CD8-positive, alpha-beta memory T cell (primary cell): ENCODE measurements at places on chromosomes 4 and X. TPM values are rescaled to one million over a fixed set of nuclear protein-coding genes. Genes with fewer than 3 reads are reported as not detected.

The KCND1 gene
- polyA plus RNA-seq: 0.06 TPM

DNA sequence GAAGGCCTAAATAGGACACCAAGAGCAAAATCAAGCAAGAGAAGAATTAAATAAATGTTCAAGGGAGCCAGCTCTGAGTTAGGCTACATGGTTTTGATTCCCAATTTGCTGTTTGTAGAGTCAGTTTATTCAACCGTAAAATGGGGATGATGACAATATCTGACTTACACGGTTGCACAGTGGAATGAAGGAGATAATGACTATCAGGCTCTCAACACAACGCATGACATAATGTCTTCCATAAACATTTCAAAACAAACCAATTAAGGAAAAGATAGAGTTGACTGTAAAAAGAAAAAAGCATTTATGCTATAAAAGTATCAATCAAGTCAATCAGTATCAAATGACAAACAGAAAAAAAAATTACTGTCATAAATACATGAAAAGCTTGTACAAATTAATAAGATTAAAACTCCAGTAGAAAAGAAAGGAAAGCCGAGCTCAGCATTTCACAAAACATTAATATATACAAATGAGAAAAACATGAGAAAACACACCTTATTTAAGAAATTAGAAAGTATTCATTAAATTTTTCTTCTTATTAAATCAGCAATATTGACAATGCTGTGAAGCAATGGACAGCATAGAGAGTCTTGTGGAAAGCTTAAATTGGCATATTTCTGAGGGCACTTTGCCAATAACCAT is 179.0 kb downstream of the SCFD2 start:
- H3K36me3 ChIP-seq: no peaks in the 10 kb centered on the region
- H3K27ac ChIP-seq: no peak overlapping the region
- DNase-seq: no peak
- no peak overlapping the region for H3K4me3 ChIP-seq

- no peak overlapping the region for H3K4me3 ChIP-seq
- H3K36me3 ChIP-seq: no peaks in the 10 kb centered on the region
- H3K4me1 ChIP-seq: peaks cover 36% of the 10 kb centered on the region
These were observed 17.5 kb downstream of the SH3BP2 start for GRCh38 chr4:2810388-2810787.

DNA sequence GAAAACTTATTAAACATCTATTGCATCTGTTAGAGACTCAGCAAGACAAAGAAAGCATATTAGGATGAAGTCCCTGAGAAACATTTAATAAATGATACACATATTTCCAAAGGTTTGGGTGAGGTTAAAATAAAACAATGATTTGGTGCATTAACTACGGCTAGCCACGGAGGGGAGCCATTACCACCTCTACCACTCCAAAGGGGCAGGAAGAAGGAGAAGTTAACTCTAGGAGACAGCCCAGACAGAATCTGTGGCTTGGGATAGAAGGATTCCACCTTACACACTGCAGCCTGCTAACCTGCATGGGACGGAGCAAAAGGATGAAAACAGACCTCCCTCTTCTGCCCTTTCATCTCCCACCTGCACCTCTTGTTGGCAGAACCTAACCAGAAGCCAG is 189.1 kb upstream of the C1QTNF7 start:
- no peak overlapping the region for H3K4me3 ChIP-seq
- H3K4me1 ChIP-seq: peaks cover 7% of the 10 kb centered on the region
- H3K27me3 ChIP-seq: no peaks in the 10 kb centered on the region
- no peak for DNase-seq

DNA sequence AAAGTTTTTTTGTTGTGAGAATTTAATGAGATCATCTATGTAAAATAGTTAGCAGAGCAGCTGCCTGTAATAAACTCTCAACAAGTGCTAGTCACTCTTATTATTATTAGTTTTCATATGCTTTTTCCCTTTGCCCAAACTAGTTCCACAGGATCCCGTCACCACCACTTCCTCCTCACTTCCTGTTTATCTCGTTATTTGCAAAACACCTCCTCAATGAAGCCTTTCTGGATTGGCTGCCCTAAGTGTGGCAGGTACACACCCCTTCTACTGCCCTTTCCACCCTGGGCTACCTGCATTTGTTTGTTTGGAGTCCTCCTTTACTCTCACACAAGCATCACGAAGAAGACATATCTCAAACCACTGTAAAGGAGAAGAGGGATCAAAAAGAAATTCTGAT is 54.4 kb upstream of the KLF3 start:
- H3K27me3 ChIP-seq: no peaks in the 10 kb centered on the region
- H3K27ac ChIP-seq: no peak overlapping the region
- H3K4me1 ChIP-seq: peaks cover 19% of the 10 kb centered on the region

The TEX13C gene
- polyA plus RNA-seq: not detected

DNA sequence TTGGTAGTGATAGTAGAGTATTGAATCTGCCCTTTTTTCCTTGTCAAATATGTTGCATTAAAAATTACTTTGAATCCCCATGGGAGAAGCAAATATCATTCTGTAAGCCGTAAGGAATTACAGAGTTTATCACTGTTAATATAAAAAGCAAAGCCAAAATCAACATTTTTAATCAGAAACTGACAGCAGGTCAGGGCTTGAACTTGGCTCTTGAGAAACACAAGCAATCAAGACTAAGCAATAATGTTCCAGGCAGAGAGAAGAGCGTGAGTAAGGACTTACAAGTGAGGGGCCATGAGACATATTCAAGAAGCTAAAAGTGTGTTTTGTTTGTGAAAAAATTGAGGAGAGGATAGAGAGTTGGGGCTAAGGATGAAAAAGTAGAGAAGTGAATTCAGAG is 68.2 kb downstream of the ARHGAP6 start:
- no peaks in the 10 kb centered on the region for H3K36me3 ChIP-seq
- H3K27me3 ChIP-seq: no peaks in the 10 kb centered on the region
- no peak overlapping the region for H3K4me3 ChIP-seq
- no peak overlapping the region for H3K27ac ChIP-seq
- no peaks in the 10 kb centered on the region for H3K4me1 ChIP-seq
- DNase-seq: no peak

The STARD8 gene
- not detected for polyA plus RNA-seq

- H3K36me3 ChIP-seq: no peaks in the 10 kb centered on the region
- no peaks in the 10 kb centered on the region for H3K4me1 ChIP-seq
- no peak overlapping the region for H3K27ac ChIP-seq
- no peak overlapping the region for H3K4me3 ChIP-seq
- no peak for DNase-seq
These were observed 69.9 kb downstream of the LARP7 start for GRCh38 chr4:112706840-112707207.

The MAGEA2 gene
- polyA plus RNA-seq: not detected

GRCh38 chr4:7391637-7392437 is 42.9 kb downstream of the PSAPL1 start:
- H3K27ac ChIP-seq: no peak overlapping the region
- no peak overlapping the region for H3K4me3 ChIP-seq
- no peak for DNase-seq
- no peaks in the 10 kb centered on the region for H3K4me1 ChIP-seq
- H3K36me3 ChIP-seq: no peaks in the 10 kb centered on the region

DNA sequence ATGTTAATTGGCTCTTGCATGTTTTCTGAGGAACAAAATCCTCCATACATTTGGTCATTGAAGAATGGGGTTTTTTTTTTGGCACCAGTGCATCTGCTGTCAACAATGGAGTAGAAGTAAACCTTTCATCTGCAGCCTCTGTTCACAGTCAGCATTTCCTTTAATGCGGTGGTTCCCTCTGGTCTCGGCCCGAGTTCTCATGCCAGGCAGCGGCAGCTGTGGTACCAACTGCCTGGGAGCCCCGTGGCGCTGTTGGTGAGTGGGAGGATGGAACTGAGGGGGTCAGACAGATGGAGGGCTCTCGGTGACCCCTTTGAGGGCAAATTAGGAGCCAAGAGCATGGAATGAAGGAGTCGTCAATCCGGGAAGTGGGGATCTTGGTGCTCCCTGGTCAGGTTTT is 114.7 kb downstream of the AFF1 start:
- no peaks in the 10 kb centered on the region for H3K27me3 ChIP-seq
- no peaks in the 10 kb centered on the region for H3K4me1 ChIP-seq
- H3K27ac ChIP-seq: no peak overlapping the region

The SHROOM3 gene
- not detected for polyA plus RNA-seq

GRCh38 chrX:4851534-4851933 is 1138.1 kb upstream of the PRKX start:
- H3K27ac ChIP-seq: no peak overlapping the region
- H3K4me3 ChIP-seq: no peak overlapping the region
- H3K27me3 ChIP-seq: no peaks in the 10 kb centered on the region
- no peak for DNase-seq

- H3K27ac ChIP-seq: no peak overlapping the region
- no peaks in the 10 kb centered on the region for H3K36me3 ChIP-seq
- DNase-seq: no peak
- H3K4me3 ChIP-seq: no peak overlapping the region
- no peaks in the 10 kb centered on the region for H3K27me3 ChIP-seq
- H3K4me1 ChIP-seq: no peaks in the 10 kb centered on the region
These were observed 71.0 kb upstream of the BMP2K start for GRCh38 chr4:78704981-78705683.

GRCh38 chr4:41110050-41110449 is 104.3 kb downstream of the APBB2 start:
- H3K27me3 ChIP-seq: peaks cover 4% of the 10 kb centered on the region
- H3K4me3 ChIP-seq: no peak overlapping the region
- H3K27ac ChIP-seq: no peak overlapping the region
- no peaks in the 10 kb centered on the region for H3K36me3 ChIP-seq
- no peaks in the 10 kb centered on the region for H3K4me1 ChIP-seq

DNA sequence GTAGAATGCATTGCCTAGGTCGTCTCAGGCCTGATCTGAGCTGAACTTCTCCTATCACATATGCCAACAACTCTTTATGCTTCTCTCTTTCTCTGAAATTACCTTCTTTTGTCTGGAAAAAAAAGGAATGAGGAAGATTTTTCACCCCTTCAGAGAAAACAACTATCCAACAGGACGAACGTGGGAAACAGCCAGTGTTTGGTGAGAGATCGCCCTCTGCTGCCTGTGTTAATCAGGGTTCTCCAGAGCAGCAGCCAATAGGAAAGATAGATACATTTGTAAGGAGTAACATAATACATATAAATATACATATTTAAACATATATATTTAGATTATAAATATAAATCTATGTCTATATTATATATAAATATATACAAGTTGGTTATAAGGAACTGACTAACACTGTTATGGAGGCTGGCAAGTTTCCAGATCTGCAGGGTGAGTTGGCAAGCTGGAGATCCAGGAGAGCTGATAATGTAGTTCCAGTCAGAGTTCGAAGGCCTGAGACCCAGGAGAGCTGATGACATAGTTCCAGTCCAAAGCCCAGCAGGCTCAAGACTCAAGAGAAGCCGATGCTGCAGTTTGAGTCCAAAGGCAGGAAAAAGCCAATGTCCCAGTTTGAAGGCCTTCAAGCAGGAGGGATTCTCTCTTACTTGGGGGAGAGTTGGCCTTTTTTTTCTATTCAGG is 13.3 kb downstream of the CETN2 start:
- H3K27me3 ChIP-seq: no peaks in the 10 kb centered on the region
- H3K4me1 ChIP-seq: no peaks in the 10 kb centered on the region
- DNase-seq: no peak

The NFKB1 gene
- polyA plus RNA-seq: 45.5 TPM

GRCh38 chr4:153433754-153434105 is 32.4 kb upstream of the TMEM131L start:
- peak overlapping the region; percentile 60 for H3K4me3 ChIP-seq
- DNase-seq: no peak
- H3K27me3 ChIP-seq: no peaks in the 10 kb centered on the region
- H3K27ac ChIP-seq: no peak overlapping the region

The PWWP3B gene
- polyA plus RNA-seq: not detected

The ADAMTS3 gene
- not detected for polyA plus RNA-seq

The RGN gene
- polyA plus RNA-seq: not detected

- no peak for DNase-seq
- H3K27me3 ChIP-seq: no peaks in the 10 kb centered on the region
- H3K4me3 ChIP-seq: no peak overlapping the region
These were observed 78.5 kb upstream of the PDHA2 start for GRCh38 chr4:95761426-95761825.

DNA sequence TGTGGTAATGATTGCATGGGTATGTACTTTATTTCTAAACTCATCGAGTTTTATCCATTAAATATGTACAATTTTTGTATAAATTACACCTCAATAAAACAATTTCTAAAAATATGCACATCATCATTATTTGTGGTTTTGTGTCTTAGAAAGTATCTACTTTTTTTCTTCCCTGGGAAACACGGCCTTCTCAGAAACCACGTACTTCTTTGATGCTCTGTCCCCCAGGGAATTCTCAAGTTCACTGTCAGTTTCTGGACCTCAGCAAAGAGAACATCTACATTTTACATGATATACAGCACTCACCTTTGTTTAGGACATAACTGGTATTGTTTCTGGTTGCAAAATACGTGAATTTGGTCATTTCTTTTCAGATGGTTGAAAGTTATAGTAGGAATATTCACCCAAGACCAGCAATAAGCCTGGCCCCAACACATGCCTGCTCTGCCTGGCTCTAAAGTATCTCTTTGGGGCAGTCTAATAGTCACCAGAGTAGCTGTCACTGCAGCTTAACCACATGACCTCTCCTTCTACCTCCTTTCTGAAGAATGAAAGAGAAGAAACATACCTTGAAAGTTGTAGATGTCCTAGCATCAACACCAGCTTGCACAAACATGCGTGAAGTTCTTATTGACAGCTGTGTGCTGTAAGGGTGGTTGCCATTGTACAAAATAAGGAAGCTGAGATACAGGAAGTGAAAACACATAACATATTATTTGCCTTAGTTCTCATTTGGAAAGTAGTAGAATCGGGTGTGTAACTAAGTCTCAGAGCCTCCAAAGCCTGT is 48.4 kb upstream of the SPANXN4 start:
- H3K36me3 ChIP-seq: no peaks in the 10 kb centered on the region
- no peak for DNase-seq
- H3K4me3 ChIP-seq: no peak overlapping the region
- H3K27me3 ChIP-seq: no peaks in the 10 kb centered on the region
